Muscle of leg (tissue), 16 donors: ENCODE measurements at places on chromosomes 6 and 20. TPM values are rescaled to one million over a fixed set of nuclear protein-coding genes. Genes with fewer than 3 reads are reported as not detected.

Gene SLCO4A1
- 0.35 TPM for polyA plus RNA-seq

Gene TRIM15
- polyA plus RNA-seq: 3.6 TPM

GRCh38 chr20:34179637-34180360, 61.4 kb upstream of the ASIP start:
- no peak for DNase-seq

GRCh38 chr6:104421650-104422049, 438.1 kb downstream of the HACE1 start:
- DNase-seq: peak; percentile 37

GRCh38 chr20:51886341-51886740, 84.0 kb upstream of the SALL4 start:
- DNase-seq: no peak
